ENCODE measurements at places on chromosomes 6 and 20.

DNA sequence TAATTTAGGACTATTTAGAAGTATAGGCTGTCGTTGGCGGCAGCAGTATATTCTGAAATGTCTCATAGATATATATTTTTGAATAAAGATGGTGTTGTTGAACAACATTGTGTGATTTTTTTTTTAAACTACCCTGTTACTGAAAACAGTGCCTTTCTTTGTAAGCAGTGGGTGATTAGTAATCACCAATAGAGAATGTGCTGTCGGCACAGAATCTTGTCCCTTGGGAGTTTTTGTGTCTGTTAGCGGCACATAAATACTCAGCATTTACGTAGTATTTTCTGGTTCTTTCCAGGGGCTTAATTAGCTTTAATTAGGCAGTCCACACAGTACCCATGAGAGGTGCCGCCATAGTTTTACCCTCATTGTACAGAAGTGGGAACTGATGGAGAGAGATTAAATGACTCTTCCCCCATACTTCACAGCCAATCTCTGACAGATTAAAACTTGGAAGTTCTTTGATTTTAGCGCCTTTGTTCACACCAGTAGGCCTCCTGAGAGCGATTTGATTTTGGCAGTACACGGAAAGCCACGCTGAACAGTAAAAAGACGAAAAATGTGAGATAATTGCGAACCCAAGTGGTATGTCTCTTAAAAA lies 58.8 kb downstream of the RPRD1B start:
- no peak for DNase-seq

DNA sequence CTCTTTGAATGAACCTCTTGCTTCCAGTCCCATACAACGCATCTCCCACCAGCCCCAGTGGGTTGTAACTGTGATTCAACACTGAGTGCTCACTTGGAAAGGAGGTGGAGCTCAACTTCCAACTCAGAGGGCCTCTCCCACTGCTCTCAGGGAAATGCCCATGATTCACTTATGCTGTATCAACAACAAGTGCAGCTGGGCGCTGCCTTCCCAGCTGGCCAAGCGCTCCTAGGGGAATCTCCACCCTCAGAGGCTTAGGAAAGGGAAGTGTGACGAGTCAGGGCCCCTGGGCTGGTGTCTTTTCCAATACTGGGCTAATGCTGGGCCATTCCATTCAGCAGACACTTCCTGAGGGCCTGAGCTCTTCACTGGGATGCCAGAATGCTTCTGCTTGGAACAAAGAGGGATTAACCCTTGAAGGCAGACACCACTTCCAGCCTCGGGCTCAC lies 8.1 kb upstream of the OCSTAMP start:
- no peak for DNase-seq

DNA sequence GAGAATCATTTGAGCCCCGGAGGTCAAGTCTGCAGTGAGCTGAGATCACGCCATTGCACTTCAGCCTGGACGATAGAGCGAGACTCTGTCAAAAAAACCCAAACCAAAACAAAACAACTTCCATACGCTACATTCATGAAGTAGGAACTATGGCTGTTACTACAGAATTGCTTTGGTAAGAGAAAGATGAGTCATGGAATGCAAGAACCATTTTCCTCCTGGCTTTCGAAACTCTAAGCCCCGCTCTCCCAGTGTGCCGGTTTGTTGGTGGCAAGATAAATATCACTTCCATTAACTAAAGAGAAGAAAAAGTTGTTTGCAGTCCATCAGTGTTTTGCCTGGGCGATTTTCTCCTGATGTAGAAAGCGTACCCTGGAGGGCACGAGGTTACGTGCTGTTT lies 61.3 kb downstream of the ZDHHC14 start:
- DNase-seq, result no peak

DNA sequence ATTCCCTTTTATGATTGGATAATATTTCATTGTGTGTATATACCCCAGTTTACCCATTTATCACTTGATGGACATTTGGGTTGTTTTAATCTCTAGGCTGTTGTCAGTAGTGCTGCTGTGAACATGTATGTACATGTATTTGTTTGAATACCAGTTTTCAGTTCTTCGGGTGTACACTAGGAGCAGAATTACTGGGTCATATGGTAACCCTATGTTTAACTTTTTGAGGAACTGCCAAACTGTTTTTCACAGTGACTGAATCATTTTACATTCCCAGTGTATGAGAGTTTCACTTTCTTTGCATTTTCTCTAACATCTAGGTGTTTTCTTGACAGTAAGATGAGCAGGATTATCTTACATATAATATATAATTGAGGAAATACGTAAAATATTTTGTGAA lies 44.7 kb upstream of the ADIG start:
- DNase-seq, result no peak

GRCh38 chr20:57298457-57298856 lies 31.1 kb upstream of the SPO11 start:
- no peak for DNase-seq

- DNase-seq, result peak; percentile 34
Measured at GRCh38 chr6:16760516-16761470, at the start of gene ATXN1. Gene ATXN1, minus strand, starts transcription at chr6:16761460.

- DNase-seq, result no peak
Measured at GRCh38 chr6:7402716-7403115, 13.1 kb downstream of the RIOK1 start.

DNA sequence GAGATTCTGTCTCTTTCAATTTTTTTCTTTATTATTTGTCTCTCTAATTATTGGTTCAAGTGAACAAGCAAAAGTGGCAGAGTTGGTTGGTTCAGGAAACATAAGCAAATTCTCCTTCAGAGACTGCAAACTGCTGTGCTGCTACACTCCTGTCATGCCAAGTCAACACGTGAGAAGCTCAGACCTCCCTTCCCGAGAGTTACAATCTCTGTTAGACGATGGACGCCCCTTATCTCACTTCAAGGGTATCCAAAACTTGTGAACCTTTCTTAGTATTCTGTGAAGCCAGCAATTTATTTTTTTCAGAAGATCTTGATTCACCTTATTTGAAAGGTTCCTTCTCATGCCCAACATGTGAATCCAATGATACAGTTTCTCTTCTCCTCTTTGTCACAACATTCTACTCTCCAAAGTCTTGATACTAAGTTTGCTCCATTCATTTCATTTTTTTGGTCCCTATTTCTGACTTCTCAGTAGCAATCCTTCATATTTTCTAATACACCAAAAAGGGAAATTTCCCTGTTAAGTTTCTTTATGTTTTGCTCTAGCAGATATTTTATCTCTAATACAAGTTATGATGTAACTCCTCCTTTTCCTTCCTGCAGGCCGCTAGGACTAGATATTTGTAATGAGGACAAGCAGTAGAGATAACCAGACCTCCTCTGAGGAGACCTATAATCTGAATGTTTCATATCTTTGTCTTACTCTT lies 448.8 kb upstream of the CITED2 start:
- DNase-seq, result peak; percentile 68

DNA sequence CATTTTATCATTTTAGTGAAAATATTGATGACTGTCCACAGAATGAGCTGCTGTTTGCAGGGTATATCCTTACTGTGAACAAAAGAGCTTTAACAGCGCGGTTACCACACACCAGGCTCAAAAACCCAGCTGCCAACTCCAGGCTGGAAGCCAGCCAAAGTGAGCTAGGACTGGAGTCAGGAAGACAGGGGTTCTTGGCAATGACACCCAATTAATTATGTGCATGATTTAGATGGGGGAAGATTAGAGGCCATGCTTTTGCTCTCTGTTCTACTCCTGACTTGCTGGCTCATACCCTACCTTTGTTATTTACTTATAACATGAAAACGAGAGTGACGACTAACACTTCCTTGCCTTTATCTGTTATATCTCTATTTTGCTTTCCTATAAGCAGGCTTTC lies 128.9 kb upstream of the SHLD1 start:
- peak; percentile 67 for DNase-seq

- no peak for DNase-seq
Measured at GRCh38 chr20:31374346-31374745, 5.9 kb downstream of the DEFB118 start.

DNA sequence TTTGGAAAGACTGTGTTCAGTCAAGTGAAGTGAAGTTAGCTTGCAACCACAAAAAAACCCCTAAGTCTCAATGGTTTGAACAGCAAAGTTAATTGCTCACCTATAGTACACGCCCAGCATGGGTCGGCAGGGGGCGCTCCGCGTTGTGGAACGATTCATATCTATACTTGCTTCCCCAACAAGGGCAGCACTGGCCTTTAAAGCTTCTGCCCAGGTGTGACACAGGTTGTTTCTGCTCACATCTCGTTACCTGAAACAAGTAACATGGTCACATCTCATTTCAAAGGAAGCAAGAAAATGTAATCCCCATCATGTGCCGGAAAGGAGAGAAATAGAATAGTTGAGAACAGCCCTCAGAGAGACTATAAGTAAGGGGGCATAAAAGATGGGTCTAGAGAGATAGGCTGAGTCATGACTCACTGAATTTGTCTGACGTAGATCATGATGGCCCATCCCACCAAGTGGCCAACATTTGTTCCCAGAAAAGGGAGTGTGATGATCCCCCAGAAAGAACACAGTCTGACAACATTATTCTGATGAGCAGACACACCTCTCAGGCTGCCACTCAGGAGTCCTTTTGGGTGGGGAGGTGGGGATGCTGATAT lies 29.0 kb downstream of the HNF4A start:
- DNase-seq, result peak; percentile 82

DNA sequence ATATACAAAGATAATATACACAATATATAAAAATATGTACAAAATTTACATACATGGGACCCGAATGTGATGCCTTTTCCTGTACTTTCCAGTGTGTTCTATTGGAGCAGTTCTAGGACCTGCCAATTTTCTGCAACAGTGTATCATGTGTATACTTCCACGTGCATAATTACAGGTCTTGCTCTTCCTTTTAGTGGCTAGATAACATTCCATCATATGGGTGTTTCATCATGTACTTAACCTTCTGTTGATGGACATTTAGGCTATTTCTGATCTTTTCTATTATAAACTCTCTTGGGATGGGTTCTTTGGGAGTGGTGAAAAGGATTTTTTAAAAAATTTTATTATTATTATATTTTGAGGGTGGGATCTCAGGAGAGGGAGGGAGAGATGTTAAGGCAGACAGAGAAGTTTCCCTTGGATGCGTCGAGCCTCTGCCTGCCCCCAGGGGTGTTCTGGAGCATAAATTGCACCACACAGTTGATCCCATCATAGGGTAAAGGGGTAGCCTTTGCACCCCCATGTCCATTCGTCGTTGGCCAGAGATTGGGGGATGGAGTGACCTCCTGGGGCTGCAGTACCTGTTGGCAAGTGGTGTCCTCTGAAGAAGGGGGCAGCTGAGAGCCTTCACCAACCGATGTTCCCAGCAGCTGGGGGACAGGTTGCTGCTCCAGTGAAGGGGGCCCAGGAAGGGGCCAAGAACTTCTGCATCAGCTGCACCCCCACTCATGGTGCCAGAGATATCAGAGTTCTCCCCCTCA lies 110.3 kb downstream of the TOX2 start:
- DNase-seq, result no peak
